ENCODE measurements at places on chromosomes 16 and 17.

GRCh38 chr17:49738456-49739163 lies 25.3 kb downstream of the FAM117A start:
- DNase-seq, result no peak

GRCh38 chr16:77297996-77298395 lies 98.8 kb downstream of the SYCE1L start:
- DNase-seq, result peak; percentile 63

- DNase-seq, result peak; percentile 26
Observed at GRCh38 chr17:68533887-68534694, 21.9 kb downstream of the PRKAR1A start.

DNA sequence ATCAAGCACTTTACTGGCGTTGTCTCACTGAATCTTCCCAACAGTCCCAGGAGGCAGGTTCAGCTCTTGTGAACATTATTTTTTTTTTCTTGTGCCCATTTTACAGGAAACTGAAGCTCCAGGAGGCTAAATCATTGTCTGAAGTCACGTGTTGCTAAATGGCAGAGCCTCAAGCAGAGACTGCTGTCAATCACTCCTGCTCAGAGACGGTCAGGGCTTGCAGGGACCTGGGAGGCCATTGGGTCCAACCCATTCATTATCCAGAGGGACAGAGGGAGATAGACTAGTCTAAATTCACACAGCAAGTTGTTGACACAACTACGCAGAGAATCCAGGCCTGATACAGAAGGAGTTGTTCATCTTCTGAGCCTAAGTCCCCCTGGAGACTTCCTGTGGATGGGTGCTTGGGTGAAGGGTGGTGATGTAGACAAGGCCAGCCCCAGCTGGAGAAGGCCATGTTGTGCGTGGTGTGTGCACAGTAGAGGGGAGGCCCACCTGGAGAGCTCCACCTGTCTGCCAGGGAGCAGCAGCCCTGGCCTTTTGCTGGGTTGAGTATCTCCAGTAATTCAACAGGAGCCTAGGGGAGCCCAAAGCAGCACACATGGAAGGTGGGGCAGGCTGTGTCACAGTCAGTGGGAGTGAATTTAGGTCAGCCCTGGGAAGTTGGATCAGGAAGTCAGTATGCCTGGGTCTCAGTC lies 24.3 kb upstream of the C1QL1 start:
- no peak for DNase-seq

Measured in astrocyte of the hippocampus (primary cell).